ENCODE measurements at places on chromosomes 16 and 17.

- DNase-seq = no peak
These were observed 3.8 kb upstream of the CBFB start for GRCh38 chr16:67025210-67025550.

DNA sequence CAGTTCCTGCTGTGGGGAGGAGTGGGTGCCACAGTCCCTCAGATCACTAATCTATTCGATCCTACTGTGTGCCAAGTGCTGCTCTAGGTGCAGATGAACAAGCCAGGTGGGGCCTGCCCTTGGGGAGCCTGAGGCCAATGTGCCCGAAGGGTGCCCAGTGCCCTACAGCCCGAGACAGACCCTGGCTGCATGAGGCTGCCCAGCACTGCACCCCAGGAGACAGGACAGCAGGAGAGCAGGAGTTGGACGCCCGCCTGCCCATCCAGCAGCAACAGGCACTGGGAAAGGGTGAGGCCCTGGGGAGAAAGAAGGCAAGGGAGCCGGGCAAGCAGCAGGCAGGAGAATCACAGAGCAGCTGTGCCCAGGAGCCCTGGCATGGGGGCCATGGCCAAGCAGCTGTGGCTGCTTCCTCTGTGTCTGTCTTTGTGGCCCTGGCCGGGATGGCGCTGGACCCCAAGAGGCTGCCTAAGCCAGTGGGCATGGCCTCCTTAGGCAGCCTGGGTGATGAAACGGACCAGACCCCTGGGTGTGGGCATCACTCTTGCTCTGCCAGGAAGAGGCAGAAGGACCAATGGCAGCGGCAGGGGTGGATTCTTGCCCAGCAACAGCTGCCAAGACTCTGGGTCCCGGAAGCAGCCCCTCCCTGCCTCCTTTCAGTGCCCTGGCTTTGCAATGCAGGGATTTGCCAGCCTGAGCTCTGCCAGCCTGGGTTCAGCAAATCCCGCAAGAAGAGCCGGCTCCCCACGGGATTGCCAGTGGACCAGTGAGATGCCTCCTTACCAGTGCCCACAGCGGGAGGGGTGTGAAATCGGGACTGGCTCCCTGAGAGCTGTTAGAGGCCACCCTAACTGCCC lies 179.6 kb upstream of the TNRC6C start:
- no peak for DNase-seq

GRCh38 chr16:85259115-85259831 lies 147.0 kb upstream of the CIBAR2 start:
- DNase-seq = no peak

DNA sequence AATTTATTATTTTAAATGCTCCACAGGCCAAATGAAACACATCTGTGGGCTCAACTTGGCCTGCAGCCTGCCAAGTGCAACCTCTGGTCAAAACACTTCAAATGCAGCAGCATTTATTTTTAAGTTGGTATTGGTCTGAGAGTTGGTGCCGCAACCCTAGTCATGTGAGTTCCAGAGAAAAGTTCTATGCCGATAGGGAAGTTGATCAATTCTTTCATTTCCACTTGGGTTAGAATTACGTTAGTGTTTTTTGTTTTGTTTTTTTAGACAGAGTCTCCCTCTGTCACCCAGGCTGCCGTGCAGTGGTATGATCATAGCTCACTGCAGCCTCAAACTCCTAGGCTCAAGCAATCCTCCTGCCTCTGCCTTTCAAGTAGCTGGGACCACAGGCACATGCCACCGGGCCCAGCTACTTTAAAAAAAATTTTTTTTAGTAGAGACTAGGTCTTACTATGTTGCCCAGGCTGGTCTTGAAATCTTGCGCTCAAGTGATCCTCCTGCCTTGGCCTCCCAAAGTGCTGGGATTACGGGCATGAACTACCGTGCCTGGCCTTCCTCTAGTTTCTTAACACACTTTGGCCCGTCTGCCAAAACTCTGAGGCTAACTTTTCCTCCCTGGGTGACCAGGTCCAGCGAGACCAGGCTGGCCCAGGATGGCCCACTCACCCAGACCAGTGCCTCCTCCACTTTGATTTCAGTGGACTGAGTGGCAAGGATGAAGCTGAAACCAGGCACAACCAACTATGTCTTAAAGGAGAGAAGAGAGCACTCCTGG lies 221.1 kb downstream of the MRTFB start:
- DNase-seq = no peak

- DNase-seq = no peak
These were observed 1.8 kb upstream of the CBFA2T3 start for GRCh38 chr16:88978608-88979346.

Measured in stimulated activated CD4-positive, alpha-beta T cell treated with anti-CD3 and anti-CD28 coated beads, TNF-alpha, amount 100 ng/mL, for 1 hour (primary cell).